Large intestine (tissue), 12 donors: ENCODE measurements at places on chromosomes 5 and 9. TPM values are rescaled to one million over a fixed set of nuclear protein-coding genes. Genes with fewer than 3 reads are reported as not detected.

SGCD gene
- 9.0 TPM for polyA plus RNA-seq

DNA sequence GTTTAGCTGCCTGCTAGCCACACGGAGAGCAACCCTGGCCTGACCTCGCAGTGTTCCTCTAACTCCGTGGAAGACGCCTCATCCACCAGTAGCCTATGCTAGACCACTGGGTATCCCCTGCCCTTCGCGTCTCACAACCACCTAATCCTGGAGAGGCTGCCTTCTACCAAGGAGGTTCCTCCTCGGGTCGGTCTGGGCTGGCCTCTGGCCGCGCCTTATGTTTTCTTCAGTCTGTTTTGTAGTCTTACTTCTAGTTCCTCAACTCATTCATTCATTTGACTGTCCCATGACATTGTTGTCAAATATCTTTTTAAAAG lies 1.6 kb upstream of the TPM2 start:
- DNase-seq, result no peak

NTRK2 gene
- 1.2 TPM for polyA plus RNA-seq

DNA sequence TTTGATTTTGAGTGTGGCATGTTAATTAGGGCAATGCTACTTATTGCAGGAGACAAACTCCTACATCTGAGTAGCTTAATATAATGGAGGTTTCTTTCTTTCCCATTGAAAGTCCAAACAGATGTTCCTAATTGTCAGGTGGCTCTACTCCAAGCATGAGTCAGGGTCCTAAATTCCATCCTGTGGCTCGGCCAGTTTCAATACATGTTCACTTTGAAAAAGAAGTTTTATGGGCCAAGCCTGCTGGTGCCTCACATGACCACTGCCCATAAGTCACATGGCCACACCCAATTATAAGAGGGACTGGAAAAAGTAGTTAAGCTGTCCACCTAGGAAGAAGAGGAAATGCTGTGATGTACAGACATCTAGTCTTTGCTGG lies 170.4 kb downstream of the ARRDC3 start:
- DNase-seq, result peak; percentile 71

DNA sequence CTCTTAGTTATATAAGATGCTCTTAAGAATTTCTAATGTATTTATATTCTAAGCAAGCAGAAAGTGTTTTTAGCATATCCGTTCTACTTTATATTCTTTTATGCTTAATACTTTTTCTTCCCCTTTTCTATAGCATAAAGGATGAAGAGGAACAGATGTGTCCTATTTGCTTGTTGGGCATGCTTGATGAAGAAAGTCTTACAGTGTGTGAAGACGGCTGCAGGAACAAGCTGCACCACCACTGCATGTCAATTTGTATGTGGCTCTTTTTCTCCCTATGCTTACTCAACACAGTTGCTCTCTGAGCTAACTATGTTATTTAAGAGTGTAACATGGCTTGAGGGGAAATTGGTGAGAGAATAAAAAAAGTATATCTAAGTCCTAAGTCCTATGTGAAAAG lies 37.6 kb upstream of the SETD9 start:
- no peak for DNase-seq

GRCh38 chr5:107277485-107278125 lies 393.1 kb downstream of the EFNA5 start:
- no peak for DNase-seq

SPINK7 gene
- 0.06 TPM for polyA plus RNA-seq

ZNF366 gene
- polyA plus RNA-seq, result 2.1 TPM

TRUB2 gene
- polyA plus RNA-seq, result 30.2 TPM

DUSP1 gene
- polyA plus RNA-seq, result 197 TPM

CYLC2 gene
- polyA plus RNA-seq, result not detected

DNA sequence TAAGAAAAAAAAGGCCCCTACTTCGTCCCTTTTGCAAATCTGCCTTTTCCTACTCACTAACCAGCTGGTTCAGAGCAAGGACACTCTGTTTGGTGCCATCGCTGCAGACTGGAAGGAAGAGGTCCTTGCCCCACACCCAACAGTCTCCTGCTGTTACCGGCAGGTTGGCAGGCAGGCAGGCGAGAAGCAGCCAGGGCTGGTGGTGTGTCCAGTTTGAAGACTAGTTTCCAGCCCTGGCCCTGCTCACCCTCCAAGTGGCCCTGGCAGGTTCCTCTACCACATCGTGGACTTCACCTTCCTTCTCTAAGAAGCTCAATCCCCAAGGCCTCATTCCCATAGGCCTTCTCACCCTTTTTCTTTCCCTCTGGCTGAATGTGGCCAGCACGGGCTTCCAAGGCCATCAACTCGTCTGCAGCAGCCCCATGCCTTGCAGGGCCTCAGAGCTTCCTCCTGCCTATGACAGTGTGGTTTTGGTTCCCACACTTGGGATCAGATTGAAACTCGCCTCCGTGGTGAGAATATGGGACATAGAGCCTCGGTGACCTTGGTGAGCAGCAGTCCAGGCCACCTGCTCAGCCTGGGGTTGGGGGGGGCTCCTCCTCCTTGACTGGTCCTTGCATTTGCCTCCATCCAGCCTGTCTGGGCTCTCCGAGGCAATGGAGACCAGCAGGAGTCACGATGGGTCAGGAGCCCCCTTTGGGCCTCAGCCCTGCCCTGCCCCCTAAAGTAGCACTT lies 22.9 kb downstream of the TGFBI start:
- no peak for DNase-seq

DNA sequence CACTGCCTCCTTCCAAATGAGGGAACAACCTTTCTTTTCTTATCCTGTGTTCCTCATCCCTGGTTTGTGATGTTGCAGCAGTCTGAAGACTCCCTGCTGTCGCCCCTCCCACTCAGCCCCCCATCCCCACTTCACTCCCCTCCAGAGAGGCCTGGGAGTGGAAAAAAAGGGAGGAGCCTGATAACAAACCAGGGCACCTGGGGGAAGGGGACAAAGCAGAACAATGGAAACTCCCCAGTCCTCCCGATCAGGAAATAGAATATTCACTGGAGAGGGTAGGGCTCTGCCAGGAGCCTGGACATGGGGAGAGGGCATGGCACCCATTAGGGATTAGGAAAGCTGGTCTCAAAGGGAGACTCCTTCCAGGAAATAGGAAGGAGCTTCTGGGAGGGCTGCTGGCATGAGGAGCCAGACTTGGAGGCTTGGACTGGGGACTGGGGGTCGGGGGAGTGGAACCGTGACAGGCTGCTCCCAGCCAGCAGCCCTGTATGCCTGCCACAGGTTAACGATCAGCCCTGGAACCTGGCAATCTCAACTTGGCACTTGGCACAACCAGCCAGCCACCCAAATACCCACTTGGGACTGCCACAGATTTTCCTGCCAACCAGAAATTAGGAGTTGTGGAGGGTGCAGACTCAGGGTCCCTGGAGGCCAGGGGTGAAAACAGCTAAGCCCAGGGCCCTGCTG lies 20.0 kb downstream of the PCDH1 start:
- no peak for DNase-seq

SPINK13 gene
- not detected for polyA plus RNA-seq

GRCh38 chr5:67808340-67808739 lies 407.2 kb upstream of the PIK3R1 start:
- no peak for DNase-seq

CDC25C gene
- 4.5 TPM for polyA plus RNA-seq

- no peak for DNase-seq
Observed at GRCh38 chr9:115922444-115922843, 231.1 kb upstream of the PAPPA start.

FOXI1 gene
- 0.03 TPM for polyA plus RNA-seq

DNA sequence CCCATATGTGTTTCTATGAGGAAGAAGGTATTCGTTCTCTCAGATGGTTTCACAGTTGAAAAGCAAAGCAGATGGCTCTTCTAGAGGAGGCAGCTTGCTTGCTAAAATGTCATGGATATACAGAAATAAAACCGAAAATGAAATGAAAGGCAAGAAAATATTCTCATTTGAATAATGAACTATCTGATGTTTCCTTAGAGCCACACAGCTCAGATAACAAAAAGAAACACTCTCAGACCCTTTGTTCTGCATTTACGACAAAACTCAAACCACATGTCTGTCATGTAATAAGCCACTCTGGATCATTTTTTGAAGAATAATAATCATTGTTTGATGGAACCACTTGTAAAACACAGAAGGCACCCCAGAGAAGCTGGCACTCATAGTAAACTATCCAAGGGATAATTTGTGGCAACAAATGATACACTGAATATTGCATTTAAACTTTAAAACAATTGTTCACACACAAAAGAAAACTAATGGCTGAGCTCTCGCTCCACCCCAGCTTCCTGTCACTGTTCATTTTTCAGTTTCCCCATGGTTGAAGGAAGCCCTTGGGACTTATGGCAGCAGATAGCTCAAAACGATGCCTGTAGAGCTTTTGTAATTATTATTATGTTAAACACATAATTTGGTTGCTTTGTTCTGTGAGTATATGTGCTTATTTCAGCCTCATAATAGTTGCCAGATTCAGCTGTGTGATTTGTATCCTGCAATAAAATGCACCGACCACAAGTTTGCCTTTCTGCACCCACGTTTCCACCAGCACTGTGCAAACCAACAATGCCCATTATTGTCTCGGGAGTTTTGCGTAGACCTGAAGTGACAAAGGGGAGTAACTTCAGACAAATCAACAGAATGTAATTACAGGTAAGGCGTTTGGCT lies 256.0 kb downstream of the TMEM167A start:
- no peak for DNase-seq

GRCh38 chr5:1003296-1003937 lies 5.2 kb upstream of the NKD2 start:
- DNase-seq, result no peak

PDE8B gene
- polyA plus RNA-seq, result 4.0 TPM

SLC12A2 gene
- 86.8 TPM for polyA plus RNA-seq

DNA sequence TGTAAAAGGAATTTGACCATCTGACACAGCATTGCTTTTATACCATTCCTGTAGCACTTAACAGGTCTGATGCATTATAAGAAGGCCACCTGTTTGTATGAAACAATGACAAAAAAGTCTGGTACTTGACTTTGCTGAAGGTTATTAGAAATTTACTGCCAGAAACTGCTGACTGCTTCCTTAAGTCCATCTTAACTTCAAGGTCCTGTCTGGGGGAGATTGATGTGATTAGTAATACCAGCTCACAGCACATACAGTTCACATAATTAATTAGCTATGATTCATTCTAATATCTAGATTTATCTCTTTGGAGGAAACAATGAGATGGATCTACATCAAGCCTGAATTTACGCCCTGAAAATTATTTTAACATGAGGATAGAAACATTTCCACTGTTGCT lies 49.6 kb upstream of the TEK start:
- no peak for DNase-seq

DNA sequence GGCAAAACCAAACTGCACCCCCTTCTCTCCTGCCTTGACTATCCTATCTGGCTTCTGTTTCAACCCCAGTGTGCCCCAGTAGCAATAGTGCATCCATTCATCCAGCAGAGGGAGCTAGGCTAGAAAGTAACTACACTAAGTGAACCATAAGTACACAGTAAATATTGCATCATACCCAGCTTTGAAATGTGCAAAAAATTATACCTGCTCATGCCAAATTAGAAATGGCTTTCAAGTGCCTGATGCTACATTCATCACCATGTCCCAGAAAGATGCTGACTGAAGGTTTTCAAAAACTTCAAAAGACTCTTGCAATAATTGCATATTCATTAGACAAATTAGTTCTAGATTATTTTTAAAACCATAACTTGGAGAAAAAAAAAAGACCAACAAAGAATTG lies 153.5 kb downstream of the PRELID2 start:
- peak; percentile 63 for DNase-seq

- DNase-seq, result no peak
Observed at GRCh38 chr9:116653348-116654058, 33.6 kb upstream of the TRIM32 start.

PDCD1LG2 gene
- 0.60 TPM for polyA plus RNA-seq

DNA sequence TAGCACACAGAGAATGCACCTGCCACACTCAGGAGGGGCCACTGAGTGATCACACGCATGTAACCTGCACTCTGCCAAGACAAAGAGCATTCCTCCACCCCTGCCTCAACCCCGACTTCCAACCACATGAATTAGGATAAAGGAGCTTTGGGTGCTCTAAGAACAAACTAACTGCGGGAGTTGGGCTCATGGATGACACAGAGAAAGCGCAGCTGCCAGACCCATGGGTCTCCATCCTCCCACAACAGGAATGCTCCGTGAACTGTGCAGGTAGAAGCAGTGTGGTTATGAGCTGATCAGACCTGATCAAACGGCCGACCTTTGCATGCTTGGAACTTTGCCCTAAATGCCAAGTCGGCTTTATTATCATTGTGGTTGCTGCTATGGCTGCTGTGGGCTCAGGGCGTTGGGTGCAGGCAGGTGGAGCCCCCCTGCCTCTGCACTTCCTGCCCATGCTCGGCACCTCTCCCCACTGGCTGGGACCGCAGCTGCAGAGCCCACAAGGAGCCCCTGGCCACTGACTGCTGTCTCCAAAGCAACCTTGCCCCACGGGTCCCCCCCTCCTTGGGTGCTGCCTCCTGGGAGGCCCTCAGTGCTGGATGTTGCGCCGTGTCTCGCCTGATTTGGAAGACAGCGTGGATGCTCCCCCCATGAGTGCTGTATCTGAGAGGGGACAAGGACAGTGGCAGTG lies 2.6 kb upstream of the SLC6A3 start:
- DNase-seq, result peak; percentile 47

- no peak for DNase-seq
Observed at GRCh38 chr5:154473581-154474283, 4.3 kb downstream of the HAND1 start.

TESK1 gene
- polyA plus RNA-seq, result 53.3 TPM

PDE6A gene
- 1.0 TPM for polyA plus RNA-seq

- no peak for DNase-seq
Observed at GRCh38 chr9:2125906-2126305, 110.8 kb downstream of the SMARCA2 start.

WNK2 gene
- 80.4 TPM for polyA plus RNA-seq

CCNI2 gene
- polyA plus RNA-seq, result 10.1 TPM

TXNDC8 gene
- polyA plus RNA-seq, result not detected
